ENCODE measurements at places on chromosomes 13 and 19. TPM values are rescaled to one million over a fixed set of nuclear protein-coding genes. Genes with fewer than 3 reads are reported as not detected.

The DMPK gene
- total RNA-seq = 42.4 TPM

DNA sequence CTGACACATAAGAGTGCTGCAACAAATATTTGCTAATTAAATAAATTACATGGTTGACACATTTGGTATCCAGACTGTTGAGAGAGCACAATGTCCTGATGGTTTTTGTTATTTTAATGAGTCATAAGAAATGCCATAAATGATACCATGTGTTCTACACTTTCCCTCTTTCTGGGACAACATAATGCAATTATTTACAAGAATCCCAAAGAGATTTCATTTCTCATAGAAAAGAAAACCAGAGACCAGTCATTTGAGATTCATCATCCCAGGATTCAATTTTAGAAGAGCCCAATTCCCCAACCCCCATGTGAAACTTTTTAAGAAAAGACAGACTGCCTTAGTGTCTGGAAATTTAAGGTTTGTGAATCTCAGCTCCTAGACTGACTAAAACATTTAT, 399.6 kb downstream of the DCT start:
- DNase-seq = no peak
- H3K27ac ChIP-seq = no peak overlapping the region
- H3K4me3 ChIP-seq = no peak overlapping the region
- H3K27me3 ChIP-seq = peaks cover 5% of the 10 kb centered on the region

DNA sequence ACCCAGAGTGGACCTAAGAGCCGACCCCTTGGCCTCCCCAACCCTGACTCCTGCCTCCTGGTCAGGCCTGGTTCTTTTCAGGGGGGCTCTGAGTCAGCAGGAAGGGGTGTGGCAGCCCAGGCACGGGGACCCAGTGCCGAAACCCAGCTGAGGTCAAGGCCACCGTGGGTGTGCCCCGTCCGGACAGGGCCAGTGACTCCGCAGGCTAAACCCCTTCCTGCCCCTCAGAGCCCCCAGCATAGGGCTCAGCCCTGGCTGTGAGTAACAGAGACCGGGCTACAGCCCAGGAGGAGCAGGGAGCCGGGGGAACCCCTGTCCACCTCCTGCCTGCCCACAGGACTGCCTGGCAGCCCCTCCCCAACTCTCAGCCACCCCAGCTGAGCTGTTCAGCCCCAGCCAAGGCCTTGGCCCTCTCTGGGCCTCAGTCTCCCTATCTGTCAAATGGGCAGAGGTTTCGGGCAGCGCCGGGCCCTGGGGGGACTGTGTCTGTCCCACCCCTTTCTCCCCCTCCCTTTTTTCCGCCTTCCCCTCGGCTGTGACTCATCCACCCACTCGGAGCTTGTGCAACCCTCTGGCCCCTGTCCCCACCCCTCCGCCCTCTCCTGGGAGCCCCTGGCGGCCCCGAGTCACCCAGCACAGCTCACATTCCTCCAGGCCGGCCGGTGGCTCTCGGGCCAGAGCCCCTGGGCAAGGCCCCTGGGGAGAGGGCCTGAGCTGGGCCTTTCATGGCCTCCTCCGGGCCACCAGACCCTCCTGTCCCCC, 8.6 kb downstream of the ZBTB7A start:
- H3K27me3 ChIP-seq = no peaks in the 10 kb centered on the region
- H3K27ac ChIP-seq = peak overlapping the region; percentile 28
- H3K36me3 ChIP-seq = peaks cover 17% of the 10 kb centered on the region
- peaks cover 33% of the 10 kb centered on the region for H3K4me1 ChIP-seq
- H3K4me3 ChIP-seq = peak overlapping the region; percentile 25
- DNase-seq = peak; percentile 65

The FDX2 gene
- 16.3 TPM for total RNA-seq

DNA sequence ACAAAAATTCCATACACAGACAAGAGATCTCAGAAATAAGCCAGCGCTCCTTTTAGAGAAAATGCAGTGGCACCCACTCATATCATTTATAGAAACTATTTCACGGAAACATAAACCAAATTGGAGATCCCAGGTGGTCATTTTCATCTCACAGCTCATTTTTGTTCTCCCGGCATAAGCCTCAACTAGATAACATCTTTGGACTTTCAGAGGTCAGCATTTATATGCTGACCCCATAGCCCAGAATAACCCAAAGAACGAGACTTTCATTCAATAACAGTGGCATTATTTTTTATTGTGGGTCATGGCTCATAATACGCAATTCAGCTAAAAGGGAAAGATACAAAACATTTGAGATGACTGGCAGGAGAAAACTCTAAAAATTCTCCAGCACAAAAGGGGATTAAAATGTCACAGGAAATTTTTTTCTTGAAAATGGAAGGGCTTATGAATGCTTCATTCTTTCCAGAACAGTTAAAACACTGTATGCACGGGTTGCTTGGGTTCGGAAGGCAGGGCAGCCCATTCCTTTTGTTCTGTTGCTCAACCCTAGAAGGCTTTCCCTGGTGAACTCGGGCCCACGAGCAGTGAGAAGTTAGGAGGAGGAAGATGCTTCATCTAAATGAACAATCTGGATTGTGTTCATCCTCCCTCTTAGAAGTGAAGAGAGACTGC, 24.0 kb downstream of the STARD13 start:
- no peak for DNase-seq
- no peaks in the 10 kb centered on the region for H3K36me3 ChIP-seq
- no peak overlapping the region for H3K4me3 ChIP-seq
- H3K27ac ChIP-seq = no peak overlapping the region
- no peaks in the 10 kb centered on the region for H3K4me1 ChIP-seq

DNA sequence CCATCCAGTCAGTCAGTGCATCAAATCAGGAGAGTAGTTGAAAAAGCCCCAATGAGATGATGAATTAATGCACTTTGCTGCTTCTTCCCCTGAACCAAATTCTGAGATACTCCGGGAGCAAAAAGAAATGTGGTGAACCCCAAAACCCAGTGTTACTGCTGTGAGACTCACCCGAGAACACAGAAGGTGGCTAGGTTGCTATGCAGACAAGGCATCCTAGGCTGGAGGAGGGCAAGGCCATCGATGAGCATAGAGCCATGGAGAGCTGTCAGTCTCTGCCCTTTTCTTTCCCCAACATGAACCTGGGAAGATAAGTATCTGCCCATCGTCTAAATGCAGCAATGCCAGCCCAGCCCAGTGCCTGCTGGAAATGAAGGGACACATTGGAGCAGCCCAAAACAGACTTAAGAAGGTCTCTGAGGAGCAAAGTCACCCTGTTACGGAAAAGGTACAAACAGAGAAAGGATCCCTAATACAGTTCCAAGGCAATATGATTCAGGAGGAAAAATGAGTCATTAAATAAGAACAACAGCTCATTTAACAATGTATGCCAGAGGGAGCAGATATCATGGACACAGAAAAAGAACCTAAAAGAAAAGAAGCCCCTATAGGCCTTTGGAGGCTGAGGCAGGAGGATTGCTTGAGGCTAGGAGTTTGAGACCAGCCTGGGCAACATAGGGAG, 272.0 kb downstream of the FOXO1 start:
- no peaks in the 10 kb centered on the region for H3K27me3 ChIP-seq
- H3K36me3 ChIP-seq = no peaks in the 10 kb centered on the region
- H3K27ac ChIP-seq = no peak overlapping the region
- no peak for DNase-seq
- H3K4me1 ChIP-seq = peaks cover 10% of the 10 kb centered on the region

Measured in activated T-cell treated with anti-CD3 and anti-CD28 coated beads, Interleukin-2, amount 50 U/mL, for 72 hours (primary cell).